Erythroblast (primary cell): ENCODE measurements at places on chromosomes 7 and 10.

DNA sequence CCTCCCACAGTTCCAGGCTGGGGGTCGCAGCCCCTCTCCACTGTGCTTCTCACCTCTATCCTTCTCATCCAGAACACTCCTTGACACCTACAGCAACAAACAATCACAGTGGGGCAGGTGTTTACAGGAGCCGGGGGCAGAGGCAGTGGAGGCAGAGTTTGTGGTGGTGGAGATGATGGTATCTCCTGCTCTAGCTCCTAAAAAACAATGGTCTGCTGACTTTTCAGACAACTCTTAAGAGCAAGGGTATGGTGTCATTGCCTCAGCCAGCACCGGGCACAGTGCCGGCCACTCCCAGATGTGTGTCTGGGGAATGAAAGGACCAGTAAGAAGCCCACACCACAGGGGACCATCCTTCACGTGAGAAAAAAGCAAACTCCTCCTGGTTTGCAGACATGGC, 36.3 kb upstream of the ANTXRL start:
- peak; percentile 5 for DNase-seq

DNA sequence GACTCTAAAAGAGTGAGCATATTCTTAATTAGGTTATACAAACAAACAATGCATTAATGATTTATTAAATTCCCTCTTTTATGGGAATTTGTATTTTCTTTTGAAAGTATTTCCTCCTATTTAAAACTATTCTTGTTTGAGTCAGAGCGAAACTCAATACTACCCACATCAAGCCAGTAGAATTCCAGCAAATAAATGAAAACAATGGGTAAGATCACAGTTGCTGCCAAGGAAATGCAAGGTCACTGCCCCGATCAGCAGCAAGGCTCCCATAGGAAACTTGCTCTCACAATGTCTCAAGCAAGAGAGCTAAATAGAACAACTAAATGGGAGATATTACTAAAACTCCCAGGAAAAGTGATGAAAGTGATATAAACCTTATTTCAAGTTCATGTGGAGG, 206.3 kb downstream of the THSD7A start:
- DNase-seq: no peak

GRCh38 chr10:73609116-73609515, 18.0 kb upstream of the USP54 start:
- no peak for DNase-seq

- no peak for DNase-seq
Measured at GRCh38 chr10:125116041-125116649, 44.2 kb downstream of the CTBP2 start.

DNA sequence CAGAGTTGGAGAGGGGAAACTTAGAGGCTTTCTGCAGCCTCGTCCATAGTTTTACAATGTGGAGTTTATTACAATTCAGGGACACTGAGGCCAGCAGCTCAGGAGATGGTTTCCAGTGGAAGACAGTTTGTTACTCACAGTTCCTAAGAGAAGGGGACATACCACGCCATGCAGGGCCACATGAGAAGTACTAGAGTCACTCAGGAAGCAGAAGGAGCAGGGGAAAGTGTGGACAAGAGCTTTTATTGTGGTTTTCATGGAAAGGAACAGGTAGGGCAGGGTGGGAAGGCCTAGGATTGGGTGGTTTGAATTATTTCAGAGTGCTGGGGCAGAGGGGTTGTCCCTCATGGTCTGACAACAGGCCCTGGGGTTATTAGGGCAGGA, 292.1 kb upstream of the IGFBP3 start:
- no peak for DNase-seq

DNA sequence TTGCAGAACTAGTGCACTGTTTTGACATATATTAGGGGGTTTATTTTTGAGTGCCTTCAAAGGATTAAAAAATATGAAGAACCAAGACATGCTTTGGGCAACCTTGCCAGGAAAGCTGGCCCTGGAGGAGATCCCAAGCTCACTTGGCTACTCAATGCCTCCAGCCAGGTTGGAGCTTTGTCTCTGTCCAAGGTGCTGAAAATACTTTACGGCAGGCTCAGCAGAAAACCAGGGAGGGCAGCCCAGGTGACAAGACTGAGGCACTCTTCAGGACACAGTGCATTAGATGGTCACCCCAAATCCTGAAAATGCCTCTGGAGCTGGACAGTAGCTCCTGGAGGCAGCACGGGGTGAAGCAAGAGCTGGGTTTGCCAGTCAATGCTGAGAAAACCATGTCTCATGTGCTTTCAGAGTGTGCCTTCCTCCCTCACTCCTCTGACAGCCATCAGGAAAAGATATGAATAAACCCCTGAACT, 5.8 kb upstream of the KCNH2 start:
- DNase-seq: peak; percentile 55

- DNase-seq: no peak
Measured at GRCh38 chr10:69333205-69333604, 54.9 kb downstream of the HK1 start.

- DNase-seq: no peak
Measured at GRCh38 chr10:64486149-64486548, 964.9 kb downstream of the REEP3 start.

DNA sequence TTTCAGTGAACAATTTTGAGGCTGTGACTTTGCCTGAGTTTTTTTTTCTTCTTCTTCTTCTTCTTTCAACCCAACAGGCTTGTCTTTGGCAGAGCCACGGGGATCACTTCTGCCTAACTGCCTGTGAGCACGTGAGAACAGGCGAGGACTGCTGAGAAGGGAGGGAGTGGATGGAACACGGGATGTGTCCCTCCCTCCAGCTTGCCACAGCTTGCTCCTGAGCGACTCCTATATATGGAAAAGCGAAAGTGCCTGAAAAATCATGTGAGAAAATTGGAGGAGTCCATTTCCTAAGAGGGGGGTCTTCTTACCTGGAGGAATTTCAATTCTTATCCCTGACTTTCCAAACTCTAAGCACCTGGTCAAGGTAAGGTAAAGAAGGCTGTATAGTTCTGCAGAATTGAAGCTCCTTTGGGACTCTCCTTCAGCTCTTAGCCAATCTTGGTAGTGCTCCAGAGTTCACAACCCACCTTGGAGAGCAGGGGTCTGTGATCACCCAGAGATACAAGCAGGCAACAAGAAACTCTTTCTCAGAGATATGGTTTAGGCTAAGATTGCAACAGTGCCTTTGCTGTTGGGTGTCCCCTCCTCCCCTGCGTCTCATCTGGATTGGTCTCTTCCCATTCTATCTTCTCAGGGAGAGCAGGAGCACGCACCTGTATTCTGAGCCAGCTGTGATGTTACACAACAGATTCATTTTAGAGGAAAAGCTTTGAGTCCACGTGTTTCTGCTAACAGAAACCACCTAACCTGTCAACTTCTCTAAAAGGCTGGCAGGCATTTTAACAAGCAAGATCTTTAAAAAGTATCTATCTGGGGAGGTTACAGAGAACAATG, at the start of gene MAT1A:
MAT1A (minus strand) TSS at position 208 of the 837 bp plus-strand sequence. CDS start 235 bp downstream, outside the sequence.
- no peak for DNase-seq

- no peak for DNase-seq
Measured at GRCh38 chr10:112713411-112713810, 236.6 kb upstream of the TCF7L2 start.

GRCh38 chr7:112112822-112113255, 93.4 kb downstream of the DOCK4 start:
- DNase-seq: no peak

- DNase-seq: no peak
Measured at GRCh38 chr10:6228010-6228511, 25.3 kb downstream of the PFKFB3 start.

- no peak for DNase-seq
Measured at GRCh38 chr7:3087243-3087755, 43.6 kb upstream of the CARD11 start.

DNA sequence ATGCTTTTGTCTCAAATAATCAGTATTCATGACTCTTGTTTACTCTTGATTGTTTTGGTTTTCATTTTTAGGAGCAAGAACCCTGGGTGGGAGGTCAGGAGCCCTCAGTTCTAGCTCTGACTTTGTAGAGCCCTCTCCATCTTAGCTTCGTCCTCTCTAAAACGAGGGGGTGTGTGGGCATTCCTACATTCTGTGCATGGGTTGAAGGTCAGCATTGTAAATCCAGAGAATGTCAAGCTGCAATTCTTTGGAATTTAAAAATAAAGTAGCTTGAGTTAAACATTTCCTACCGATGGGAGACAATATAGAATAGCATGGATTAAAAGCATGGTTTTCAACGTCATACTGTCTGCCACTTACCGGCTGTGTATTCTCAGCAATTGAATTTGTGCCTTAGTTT, 128.3 kb downstream of the PRPF18 start:
- DNase-seq: no peak

GRCh38 chr7:43112459-43112940, at the start of gene HECW1:
TSS of gene HECW1 (plus strand) at chr7:43112647. CDS start at chr7:43243906, 131,259 bp downstream.
- no peak for DNase-seq

- peak; percentile 4 for DNase-seq
Measured at GRCh38 chr10:86258499-86258898, 108.1 kb downstream of the GRID1 start.
